ENCODE measurements at places on chromosomes 1 and 21. TPM values are rescaled to one million over a fixed set of nuclear protein-coding genes. Genes with fewer than 3 reads are reported as not detected.

The CELA2A gene
- not detected for total RNA-seq

The XCL1 gene
- total RNA-seq = 0.38 TPM

The OLFM3 gene
- not detected for total RNA-seq

The EVA1B gene
- total RNA-seq = 115 TPM

The PRAMEF4 gene
- total RNA-seq = not detected

The FCRLA gene
- not detected for total RNA-seq

The LRRIQ3 gene
- 0.86 TPM for total RNA-seq

The IL20 gene
- not detected for total RNA-seq

- peaks cover 42% of the 10 kb centered on the region for H3K36me3 ChIP-seq
- H3K4me3 ChIP-seq = no peak overlapping the region
These were observed 63.0 kb downstream of the B3GALNT2 start for GRCh38 chr1:235441159-235441685.

DNA sequence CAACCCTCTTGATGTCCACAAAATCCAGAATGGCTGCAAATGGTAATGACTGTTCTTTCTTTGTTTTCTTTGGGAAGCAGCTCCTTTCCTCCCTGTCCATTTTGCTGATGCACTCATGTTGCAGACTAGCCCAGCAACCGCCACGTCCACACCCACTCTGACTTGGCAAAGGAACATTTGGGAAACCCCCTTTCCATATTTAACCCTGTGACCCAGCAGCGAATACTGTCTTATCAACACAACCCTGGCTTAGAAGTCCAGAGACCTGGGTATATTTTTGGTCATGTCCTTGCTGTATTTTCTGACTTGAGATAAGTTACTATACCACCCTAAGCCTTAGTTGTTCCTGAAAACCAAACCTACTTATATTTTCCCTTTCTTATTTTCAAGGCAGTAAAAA, 18.1 kb upstream of the SHE start:
- H3K27ac ChIP-seq = no peak overlapping the region
- no peaks in the 10 kb centered on the region for H3K36me3 ChIP-seq
- no peak for DNase-seq
- peaks cover 3% of the 10 kb centered on the region for H3K4me1 ChIP-seq
- peaks cover 61% of the 10 kb centered on the region for H3K27me3 ChIP-seq

DNA sequence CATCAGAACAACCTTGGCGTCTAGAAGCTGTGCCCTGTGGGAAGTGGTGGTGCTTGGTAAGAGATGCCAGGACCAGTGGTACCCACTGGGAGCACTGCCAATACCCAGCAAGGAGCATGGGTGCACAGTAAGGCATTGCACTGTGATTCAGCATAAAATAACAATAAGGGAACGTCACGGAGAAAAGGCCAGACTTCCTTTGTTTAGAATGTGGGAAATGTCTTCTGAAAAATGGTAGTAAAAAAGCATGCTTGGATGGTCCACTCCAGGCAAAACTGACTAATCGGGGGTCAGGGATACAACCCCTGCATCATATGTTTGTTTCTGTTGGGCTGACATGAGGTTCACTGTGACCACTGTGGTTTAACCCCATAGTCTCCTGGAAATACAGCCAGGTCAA, 14.7 kb downstream of the METTL18 start:
- peak overlapping the region; percentile 39 for H3K27ac ChIP-seq
- peaks cover 23% of the 10 kb centered on the region for H3K27me3 ChIP-seq
- H3K4me3 ChIP-seq = no peak overlapping the region
- H3K36me3 ChIP-seq = no peaks in the 10 kb centered on the region
- H3K4me1 ChIP-seq = peaks cover 21% of the 10 kb centered on the region

DNA sequence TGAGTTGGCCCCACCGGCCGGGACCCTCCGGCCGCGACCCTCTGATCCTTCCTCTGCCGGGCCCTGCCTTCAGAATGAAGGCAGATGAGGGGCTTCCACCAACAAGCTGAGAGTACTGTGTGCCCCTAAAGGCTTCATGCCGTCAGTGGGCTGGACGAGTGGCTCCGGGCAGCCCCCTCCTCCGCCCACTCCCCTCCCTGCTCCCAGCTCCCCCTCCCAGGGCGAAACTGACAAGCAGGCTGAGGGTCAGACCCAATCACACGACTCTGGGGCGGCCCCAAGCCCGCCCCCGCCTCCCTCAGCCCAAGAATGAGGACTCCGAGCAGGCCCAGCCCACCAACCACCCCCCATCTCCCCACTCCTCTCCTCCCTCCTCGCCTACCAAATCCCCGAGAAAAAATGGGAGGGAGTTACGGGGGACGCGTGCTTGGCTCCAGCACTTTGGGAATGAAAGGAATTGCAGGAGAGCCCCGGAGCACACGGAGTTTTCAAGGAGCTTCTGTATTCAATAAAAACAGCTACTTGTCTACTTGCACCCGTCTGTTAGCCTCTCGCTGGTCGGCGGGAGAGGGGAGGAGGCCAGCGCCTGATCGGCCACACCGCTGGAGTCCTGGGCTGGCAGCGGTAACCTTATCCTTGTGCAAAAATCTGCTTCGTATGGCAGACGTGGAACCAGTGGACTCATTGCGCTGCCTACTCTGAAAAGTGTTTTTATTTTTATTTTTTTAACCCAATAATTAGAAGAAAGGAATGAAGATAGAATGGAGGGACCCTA, at the start of gene COL11A1:
COL11A1 (minus strand) TSS at position 147 of the 775 bp plus-strand sequence. CDS start 344 bp downstream, outside the sequence.
- peak; percentile 88 for DNase-seq
- H3K4me1 ChIP-seq = peaks cover 64% of the 10 kb centered on the region
- peaks cover 4% of the 10 kb centered on the region for H3K36me3 ChIP-seq

GRCh38 chr1:9181990-9182783, 52.4 kb upstream of the H6PD start:
- H3K27me3 ChIP-seq = no peaks in the 10 kb centered on the region
- peak overlapping the region; percentile 88 for H3K4me3 ChIP-seq
- peak overlapping the region; percentile 87 for H3K27ac ChIP-seq
- peaks cover 24% of the 10 kb centered on the region for H3K4me1 ChIP-seq
- no peak for DNase-seq

- no peak overlapping the region for H3K27ac ChIP-seq
- H3K27me3 ChIP-seq = no peaks in the 10 kb centered on the region
- DNase-seq = no peak
- no peaks in the 10 kb centered on the region for H3K36me3 ChIP-seq
These were observed 42.4 kb downstream of the DRAM2 start for GRCh38 chr1:111097356-111098099.

GRCh38 chr1:20266642-20267041, 24.0 kb upstream of the VWA5B1 start:
- no peak overlapping the region for H3K27ac ChIP-seq
- H3K27me3 ChIP-seq = peaks cover 6% of the 10 kb centered on the region
- no peak overlapping the region for H3K4me3 ChIP-seq
- no peaks in the 10 kb centered on the region for H3K4me1 ChIP-seq
- no peaks in the 10 kb centered on the region for H3K36me3 ChIP-seq
- no peak for DNase-seq

- peak overlapping the region; percentile 85 for H3K27ac ChIP-seq
- no peak for DNase-seq
- peaks cover 13% of the 10 kb centered on the region for H3K36me3 ChIP-seq
- H3K27me3 ChIP-seq = no peaks in the 10 kb centered on the region
- peaks cover 54% of the 10 kb centered on the region for H3K4me1 ChIP-seq
These were observed 47.5 kb downstream of the YARS1 start for GRCh38 chr1:32769524-32770220.

DNA sequence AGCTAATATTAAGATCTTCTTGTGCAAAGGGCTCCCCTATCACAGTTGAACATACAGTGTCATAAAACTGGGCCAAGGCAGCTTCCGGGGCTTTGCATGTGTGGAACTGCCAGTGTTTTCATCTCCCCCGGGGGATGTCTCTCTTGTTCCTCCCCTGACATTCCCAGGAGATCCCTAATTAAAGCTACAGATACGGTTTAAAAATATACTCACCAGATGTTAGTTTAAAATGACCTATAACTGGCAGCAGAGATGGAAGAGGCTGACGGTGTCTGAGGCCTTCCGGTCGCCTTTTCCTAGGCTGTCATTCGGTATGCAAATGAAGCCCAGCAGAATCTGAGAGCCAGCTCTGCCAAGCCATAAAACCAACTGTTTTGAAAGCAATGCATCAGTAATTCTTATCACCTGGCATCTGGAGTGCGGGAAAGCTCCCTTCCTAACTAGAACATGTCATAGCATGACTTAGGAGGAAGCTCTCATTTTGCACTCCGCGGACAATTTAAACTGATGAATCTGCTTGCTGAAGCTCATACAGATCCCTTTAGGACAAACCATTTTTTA, 436.5 kb upstream of the VAMP3 start:
- peak overlapping the region; percentile 70 for H3K27ac ChIP-seq
- H3K27me3 ChIP-seq = no peaks in the 10 kb centered on the region
- no peak for DNase-seq
- H3K4me1 ChIP-seq = peaks cover 45% of the 10 kb centered on the region

GRCh38 chr1:154809436-154810413, 60.4 kb downstream of the KCNN3 start:
- no peaks in the 10 kb centered on the region for H3K36me3 ChIP-seq
- no peak overlapping the region for H3K4me3 ChIP-seq
- DNase-seq = no peak
- H3K27ac ChIP-seq = peak overlapping the region; percentile 51
- H3K4me1 ChIP-seq = peaks cover 19% of the 10 kb centered on the region
- peaks cover 41% of the 10 kb centered on the region for H3K27me3 ChIP-seq

GRCh38 chr1:90357995-90358394, 359.1 kb downstream of the BARHL2 start:
- H3K36me3 ChIP-seq = no peaks in the 10 kb centered on the region
- no peaks in the 10 kb centered on the region for H3K4me1 ChIP-seq
- DNase-seq = no peak
- H3K4me3 ChIP-seq = no peak overlapping the region
- H3K27ac ChIP-seq = no peak overlapping the region

GRCh38 chr1:231418741-231419107, 3.4 kb downstream of the EGLN1 start:
- peaks cover 54% of the 10 kb centered on the region for H3K4me1 ChIP-seq
- H3K27me3 ChIP-seq = no peaks in the 10 kb centered on the region
- no peak overlapping the region for H3K27ac ChIP-seq
- H3K4me3 ChIP-seq = peak overlapping the region; percentile 86

DNA sequence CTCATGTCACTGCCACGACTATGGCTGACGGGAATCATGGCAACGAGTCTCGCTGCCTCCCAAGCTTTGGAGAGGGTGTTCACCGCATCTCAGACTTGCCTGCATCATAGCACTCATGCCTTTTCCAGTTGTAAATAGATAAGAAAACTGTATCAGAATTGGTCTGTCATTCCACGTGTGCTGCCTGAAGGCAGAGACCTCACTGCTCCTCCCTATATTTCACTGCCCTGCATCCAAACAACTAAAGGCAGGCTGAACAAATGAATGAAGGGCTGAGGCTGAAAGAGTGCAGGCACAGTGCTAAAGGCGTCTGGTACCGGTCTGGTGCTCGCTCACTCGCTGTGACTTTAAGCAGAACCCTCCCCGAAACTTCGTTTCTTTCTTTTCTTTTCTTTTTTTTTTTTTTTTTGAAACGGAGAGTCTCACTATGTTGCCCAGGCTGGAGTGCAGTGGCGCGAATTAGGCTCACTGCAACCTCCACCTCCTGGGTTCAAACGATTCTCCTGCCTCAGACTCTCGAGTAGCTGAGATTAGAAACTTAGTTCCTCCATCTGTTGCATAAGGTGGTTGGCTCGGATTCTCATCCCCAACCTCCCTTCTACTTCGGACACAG, 542 bp downstream of the EIF2B3 start:
- H3K27me3 ChIP-seq = no peaks in the 10 kb centered on the region
- DNase-seq = no peak
- H3K4me3 ChIP-seq = peak overlapping the region; percentile 100
- H3K27ac ChIP-seq = peak overlapping the region; percentile 87
- peaks cover 6% of the 10 kb centered on the region for H3K36me3 ChIP-seq
- peaks cover 25% of the 10 kb centered on the region for H3K4me1 ChIP-seq
